Germinal center (tissue), 1 donor: ENCODE measurements at places on chromosomes 3 and 15.

GRCh38 chr3:27431116-27431515 lies 53.1 kb downstream of the SLC4A7 start:
- no peak for DNase-seq

- no peak for DNase-seq
Measured at GRCh38 chr3:40187945-40188344, 121.6 kb upstream of the EIF1B start.

- no peak for DNase-seq
Measured at GRCh38 chr3:140432229-140432669, 245.6 kb upstream of the TRIM42 start.

DNA sequence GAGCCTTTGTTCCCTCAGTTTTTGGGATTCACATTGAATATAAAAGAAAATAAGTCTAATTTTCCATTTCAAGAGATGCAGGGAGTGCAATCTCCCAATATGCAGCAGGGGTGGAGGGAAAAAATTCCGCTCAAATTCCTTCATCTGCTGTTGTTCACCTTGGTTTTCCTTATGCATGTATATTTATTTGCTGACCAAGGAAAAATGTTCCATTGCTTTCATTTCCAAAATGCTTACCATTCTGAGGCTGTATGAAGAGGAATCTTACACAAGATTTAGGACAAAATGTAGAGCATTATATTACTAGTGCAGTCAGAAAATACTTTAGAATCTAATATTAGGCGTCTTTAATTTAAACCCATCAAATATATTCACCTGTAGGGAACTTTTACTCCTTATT lies 863.9 kb downstream of the EPHA3 start:
- DNase-seq = no peak

GRCh38 chr15:82870727-82871320 lies 61.4 kb downstream of the WHAMM start:
- DNase-seq = no peak

- DNase-seq = no peak
Measured at GRCh38 chr3:188351648-188352047, 197.7 kb downstream of the LPP start.

GRCh38 chr15:100224206-100225185 lies 117.3 kb downstream of the ADAMTS17 start:
- no peak for DNase-seq

DNA sequence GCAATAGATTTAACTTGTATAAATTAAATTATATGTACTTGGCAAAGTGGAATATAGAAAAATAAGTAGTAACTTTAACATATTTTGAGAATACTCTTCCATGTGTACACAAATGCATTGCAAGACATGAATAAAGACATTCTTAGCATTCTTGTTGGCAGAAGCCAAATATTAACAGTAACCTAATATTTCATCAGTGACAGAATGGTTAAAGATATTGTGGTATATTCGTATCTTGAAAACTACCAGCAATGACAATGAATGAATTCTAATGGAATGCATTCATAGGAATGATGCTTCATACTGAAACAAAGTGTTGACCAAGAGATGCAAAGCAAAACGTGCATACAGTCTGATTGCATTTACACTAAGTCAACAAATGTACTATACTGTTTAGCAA lies 524.7 kb downstream of the GRM7 start:
- no peak for DNase-seq

DNA sequence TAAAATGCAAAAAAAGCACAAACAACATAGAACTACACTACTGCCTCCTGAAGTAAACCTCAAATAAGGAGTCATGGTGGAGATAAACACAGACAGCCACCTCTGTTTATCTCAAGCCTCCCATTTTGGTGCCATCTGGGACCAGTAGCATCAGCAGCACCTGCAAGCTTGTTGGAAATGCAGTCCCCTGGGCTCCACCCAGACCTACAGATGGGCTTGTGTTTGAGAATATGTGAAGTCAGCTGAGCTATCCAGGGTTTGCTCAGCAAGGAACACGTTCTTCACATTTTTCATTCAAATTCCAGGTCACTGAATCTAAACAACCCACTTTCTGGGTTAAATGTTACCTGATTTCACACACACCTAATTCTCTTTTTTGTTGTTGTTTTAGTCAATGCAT lies 45.5 kb downstream of the RASGRF1 start:
- no peak for DNase-seq

DNA sequence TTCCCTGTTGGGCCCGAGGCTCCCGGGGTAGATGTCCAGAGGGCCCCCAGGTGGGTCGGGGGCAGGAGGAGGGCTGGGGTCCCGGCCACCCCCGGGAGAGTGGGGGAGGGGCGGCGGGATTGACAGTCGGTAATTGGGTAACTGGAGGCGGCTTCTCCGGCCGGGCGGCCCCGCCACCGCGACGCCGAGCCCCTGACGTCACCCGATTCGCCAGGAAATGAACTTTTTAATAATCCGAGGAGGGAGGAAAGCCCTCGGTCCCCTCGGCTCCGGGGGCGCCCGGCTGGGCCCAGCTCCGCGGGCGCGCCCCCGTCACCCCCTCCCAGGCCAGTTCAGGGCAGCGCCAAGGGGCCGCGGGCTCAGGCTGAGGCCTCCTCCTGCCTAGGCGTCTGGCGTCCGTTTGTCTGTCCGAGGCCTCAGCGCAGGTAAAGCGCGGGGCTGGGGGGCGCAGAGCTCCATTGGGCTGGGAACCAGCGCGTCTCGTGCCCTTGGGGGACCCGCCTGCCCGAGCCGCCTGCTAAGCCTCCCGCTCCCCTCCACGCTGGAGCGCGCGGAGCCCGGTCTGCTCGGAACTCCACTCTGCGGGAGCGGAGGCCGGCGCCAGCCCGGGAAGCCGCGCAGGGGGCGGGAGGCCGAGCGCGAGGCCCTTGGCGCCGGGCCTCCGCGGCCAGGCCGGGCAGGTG lies 3.9 kb downstream of the GATA2 start:
- DNase-seq = no peak

- no peak for DNase-seq
Measured at GRCh38 chr15:57599296-57599810, 7.6 kb downstream of the MYZAP start.

- DNase-seq = no peak
Measured at GRCh38 chr3:66348704-66349103, 127.9 kb downstream of the SLC25A26 start.

DNA sequence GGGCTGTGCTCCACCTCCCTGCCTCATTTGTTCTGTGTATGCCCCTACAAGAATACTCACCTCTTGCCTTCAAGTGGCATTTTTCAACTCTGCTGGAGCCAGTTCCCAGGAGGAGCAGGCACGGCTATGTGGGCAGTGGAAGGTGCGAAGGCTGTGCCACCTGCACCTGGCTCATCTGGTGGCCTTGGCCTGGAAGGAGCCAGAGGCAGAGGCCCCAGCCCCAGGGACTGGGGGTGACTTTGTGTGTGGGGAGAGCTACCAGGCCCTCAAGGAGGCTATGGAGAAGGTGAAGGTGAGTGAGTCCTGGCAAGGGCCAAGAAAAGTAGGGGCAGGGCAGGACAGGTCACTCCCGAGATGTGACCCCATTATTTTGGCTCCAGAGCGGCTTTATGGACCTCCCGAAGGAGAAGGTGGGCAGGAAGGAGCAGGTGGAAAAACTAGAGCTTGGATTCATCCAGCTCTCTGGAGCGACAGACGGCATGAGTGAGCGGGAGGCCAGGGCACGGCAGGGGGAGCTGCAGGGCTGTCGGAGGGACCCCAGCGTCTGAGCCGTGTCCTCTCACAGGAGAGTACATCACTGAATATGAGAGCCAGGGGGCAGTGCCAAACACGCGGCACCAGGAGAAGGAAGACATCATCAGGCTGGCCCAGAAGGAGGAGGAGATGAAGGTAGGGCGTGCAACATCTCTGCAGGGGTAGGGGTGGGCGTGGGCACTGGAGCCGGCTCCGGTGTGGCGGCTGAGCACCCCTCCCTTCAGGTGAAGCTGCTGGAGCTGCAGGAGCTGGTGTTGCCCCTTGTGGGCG lies 57.3 kb upstream of the UBE2Q2 start:
- DNase-seq = no peak
